ENCODE measurements at places on chromosomes 7 and 10.

- peak; percentile 92 for DNase-seq
Observed at GRCh38 chr10:52318822-52319464, 4.9 kb downstream of the DKK1 start.

GRCh38 chr7:130143986-130144311, 61.3 kb downstream of the TMEM209 start:
- no peak for DNase-seq

GRCh38 chr10:15052121-15052520, 8.4 kb downstream of the OLAH start:
- DNase-seq: no peak

- no peak for DNase-seq
Observed at GRCh38 chr10:4607681-4608080, 218.3 kb upstream of the AKR1E2 start.

- DNase-seq: peak; percentile 73
Observed at GRCh38 chr10:95260909-95261552, 29.8 kb downstream of the PDLIM1 start.

- no peak for DNase-seq
Observed at GRCh38 chr10:27578316-27578715, 74.2 kb downstream of the RAB18 start.

GRCh38 chr10:62036186-62037081, 134.9 kb downstream of the ARID5B start:
- DNase-seq: no peak

DNA sequence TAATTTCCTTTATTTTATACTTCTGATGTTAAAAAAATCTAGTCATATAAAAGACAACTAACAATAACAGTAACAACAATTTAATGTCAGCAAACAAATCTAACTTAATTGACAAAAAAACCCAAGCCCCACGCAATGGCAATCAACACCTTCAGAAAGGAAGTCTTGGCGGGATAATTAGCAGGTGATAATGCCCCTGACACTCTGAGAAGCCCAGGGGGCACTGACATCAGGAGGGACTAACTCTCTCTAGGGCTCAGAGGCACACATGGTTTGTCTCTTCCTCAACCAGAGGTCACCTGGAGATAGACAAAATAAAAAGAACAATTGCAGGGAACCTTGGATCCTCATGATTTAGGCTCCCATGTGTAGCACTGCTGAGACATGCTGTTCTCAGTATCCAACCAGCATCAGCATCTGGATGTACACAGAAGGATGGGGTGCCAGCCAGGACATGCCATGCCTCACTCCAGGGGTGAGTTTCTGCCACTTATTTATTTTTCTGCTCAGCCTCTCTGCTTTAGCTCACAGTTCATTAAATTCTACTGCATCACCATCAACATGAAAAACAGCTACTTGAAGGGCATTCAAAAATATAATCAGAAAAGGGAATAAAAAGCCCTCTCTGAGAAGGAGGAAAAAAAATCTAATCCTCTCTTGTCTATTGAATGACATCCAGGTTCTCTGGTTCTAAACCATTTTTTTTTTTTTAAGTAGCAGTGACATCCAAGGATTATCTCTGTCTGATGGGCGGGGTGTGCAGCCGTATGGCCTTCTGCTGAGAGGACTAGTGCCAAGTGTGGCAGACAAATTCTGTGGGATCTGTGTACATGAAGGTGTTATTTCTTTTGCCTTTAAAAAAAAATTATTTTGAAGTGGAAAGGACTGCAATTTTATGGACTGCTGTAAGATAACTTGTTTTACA, 96.3 kb downstream of the ATXN7L1 start:
- no peak for DNase-seq

- DNase-seq: no peak
Observed at GRCh38 chr10:64096941-64097340, 575.7 kb downstream of the REEP3 start.

DNA sequence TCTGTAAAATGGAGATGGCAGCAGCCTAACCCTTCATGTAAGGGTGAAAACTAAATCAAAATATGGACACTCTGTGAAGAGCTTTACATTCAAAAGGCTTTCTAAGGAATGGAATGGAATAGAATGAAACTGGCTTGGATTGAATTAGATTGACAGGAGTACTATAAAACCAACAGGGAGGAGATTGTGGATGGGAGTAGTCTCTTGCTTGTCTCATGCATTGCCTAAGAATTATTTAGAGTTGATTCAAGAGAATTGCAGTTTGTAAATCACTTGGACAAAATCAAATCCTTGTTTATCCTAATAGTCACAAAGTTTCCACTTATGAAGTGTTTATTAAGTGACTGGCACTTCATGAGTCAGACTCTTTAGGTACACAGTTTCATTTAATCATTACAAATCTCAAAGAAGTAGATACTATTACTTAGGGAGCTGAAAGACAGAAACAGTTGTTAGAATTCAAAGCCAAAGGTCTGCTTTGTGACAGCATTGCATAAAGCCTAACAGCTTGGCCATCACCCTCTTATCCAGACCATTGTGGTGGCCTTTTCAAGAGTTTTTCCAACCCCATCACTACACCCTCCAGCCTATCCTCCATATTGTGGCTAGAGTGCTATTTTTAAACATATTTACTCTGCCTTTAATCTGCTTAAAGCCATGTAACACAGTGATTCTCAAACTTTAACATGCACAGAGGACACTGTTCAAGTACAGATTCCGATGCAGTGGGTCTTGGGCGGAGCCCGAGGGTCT, 91.9 kb upstream of the GHITM start:
- peak; percentile 3 for DNase-seq

- no peak for DNase-seq
Observed at GRCh38 chr10:116740971-116741370, 1.4 kb downstream of the HSPA12A start.

DNA sequence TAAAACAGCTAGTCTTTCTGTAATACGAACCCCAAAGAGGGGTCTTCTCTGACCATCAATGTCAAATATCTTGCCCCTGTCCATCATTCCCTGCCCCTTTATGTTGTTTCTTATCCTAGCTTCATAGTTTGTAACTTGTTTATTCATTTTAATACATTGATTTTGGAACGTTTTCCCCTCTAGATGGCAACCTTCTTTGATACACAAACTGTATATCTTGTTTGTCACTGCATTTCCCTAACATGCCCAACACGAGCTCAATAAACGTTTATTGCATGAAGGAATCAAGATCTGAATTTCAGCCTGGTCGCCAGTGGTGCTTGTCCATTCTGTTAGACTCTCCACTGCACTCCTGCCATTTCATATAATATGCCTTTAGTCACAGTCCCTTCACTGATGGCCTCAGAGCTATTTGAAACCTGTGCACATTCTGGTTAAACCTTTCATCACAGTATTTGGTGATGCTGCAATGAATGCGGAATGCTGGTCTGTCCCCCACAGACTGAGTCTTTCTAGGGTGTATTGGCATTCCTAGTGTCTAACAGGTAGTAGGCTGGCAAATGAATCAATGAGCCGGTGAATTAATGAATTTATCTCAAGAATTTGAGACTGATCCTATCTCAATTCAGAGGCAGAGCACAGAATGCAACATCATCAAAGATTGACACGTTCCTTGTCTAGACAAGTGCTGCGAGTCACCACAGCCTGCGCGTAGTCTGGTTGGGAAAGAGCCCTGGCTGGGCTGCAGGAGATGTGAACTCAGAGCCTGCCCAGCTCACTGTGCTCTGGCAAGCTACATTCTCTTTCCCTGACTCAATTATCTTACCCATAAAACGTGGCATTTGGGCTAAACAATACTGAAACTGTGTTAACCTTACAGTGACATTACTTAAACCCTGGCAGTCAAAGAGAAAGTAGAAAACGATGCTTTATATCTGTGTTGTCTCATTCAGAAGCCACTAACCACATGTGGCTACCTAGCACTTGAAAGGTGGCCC, 55.2 kb upstream of the FRMD4A start:
- DNase-seq: peak; percentile 89

DNA sequence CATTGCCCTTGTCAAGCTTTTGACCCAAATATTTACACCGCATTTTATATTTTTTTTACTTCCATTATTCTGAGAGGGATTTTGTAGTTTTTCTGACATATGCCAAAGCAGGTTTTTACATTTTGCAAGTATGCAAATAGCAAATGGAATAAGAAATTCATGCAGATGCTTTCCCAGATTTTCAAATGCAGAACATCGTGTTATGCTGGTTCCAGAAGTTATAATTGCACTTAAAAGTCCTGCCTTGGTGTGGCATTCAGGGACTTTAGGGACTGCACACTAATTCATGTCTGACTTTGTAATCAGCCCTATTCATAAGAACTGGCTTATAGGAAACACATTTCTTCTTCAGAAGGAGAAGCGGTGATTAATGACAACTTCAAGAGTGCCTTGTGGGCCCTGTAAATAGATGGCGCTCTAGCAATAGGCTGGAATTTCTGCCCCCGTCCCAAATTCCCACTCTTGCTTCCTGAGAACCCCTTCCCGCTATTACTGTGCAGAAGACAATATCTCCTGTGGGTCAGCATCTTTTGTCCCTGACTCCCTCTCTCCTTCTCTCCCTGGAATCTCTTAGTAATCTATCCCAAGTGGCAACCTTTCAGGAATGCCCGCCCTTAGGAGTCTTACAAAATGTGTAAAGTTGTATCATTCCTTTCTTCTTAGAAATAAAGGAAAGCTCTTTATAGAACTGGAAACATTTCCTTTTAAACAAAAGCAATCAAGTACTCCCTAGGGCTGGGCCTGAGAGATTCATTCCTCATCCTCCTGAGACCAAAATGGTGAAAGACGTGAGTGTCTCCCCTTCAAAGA, 264.0 kb downstream of the INHBA start:
- no peak for DNase-seq

- no peak for DNase-seq
Observed at GRCh38 chr10:77313066-77313750, 324.4 kb downstream of the KCNMA1 start.

DNA sequence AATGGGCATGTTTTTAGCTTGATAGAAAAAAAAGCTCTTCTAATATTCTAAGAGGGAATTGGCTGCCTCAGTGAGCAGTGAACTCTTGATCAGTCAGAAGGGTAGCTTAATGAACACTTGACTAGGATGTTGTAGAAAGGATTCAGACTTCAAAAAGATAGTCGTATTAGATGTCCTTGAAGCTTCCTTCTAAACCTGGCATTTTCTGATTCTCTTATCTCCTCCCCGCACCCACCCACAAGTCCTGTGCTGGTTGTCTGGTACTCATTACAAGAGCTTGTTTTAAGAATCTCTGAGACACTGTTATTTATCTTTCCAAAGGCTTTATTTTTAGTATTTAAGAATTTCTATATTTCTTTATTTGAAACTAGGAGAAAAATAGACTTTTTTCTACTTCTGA, 7.4 kb upstream of the SMIM30 start:
- no peak for DNase-seq

GRCh38 chr10:688312-689120, 952 bp downstream of the DIP2C start:
- peak; percentile 33 for DNase-seq

GRCh38 chr10:32410569-32410968, 35.4 kb upstream of the CCDC7 start:
- no peak for DNase-seq

GRCh38 chr10:123517426-123517825, 148.7 kb upstream of the GPR26 start:
- no peak for DNase-seq

All from epithelial cell of esophagus (primary cell).